ENCODE measurements at places on chromosomes 6 and 20.
A peak's percentile ranks its signal among the peaks of the same experiment; 100 is the strongest.

DNA sequence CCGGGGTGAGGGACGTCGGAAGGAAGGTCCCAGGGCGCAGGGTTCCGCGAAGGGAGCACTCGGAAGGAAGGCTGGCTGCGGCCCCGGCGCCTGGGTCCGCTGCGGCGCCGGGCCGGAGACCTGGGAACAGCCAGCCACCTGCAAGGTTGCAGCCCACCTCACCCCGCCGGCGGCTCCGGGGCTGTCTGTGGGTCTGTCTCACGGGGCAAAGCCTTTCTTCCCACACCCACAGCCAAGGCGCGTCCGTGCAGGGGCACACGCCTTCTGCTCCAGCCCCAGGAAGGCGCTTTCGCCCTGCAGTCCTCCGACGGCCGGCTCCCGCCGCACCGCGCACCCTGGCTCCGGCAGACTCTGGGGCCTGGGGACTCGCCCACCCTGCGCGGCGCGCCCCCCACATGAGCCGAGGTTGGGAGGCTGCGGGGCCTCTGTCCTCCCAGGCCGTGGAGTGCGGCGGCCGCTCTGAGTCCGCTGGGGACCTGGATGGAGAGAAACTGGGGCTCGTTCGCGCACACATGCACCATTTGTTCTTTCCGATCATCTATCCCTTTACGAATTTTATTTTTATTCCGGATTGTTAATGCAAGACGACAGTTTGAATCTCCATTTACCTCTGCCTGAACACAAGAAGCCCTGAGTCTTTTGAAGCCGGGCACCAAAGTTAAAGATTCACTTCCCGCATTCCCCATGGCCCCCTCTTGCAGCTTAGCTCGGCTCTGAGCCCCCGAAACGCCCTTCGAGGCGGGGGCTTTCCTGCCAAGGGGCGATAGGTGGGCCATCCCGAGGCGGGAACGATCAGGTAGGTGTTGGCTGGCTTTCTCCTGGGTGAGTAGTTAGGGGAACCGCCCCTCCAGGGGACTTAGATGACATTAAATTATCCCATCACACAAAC is 4.5 kb upstream of the FOXC1 start:
- DNase-seq: no peak

DNA sequence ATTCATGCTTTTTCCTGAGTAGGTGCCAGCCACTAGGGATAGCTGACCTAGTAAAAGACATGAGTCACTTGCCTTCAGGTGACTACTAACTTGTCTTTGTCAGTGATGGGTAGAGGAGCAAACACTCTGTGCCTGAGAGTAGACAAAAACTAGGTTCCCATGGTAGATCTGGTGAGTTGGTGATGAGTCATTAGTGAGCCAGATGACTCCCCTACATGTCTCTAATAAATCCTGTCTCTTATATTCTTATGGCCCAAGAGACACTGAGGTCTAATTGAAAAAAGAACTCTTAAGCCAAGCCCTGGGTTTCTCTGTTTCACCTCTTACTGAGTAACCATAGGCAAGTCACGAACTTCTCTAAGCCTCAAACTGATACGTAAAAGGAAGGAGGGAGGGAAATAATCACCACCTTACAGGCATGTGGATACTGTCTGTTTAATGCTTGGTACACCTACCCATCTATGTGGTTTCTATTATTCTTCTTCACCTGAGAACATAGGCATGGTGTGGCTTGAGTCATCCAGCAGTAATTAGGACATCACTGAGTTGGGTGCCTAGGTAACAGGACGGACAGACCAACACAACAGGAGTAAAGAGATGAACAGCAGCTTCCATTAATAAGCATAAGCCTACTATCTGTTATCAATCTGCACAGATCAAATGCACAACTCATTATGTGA is 20.3 kb downstream of the TTPAL start:
- no peak for DNase-seq

GRCh38 chr20:33693741-33694638 is 7.8 kb upstream of the E2F1 start:
- no peak for DNase-seq

DNA sequence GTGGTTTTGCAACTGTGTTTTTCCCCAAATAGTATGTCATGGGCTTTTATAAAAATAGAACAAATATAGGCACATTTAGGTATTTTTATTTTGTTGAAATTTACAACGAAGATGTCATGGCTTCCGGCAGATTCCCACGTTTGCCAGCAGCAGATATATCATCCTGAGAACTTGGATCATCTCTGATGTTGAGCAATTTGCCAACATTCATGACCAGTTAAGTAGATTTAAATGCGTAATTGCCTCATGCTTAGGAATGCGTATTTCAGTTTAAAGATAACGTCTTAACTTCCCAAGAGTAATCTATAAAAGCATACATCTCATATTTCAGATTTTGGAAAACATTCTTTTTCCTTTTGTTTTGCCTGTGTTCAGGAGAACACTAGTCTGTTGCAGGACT is 457.8 kb downstream of the QKI start:
- no peak for DNase-seq

DNA sequence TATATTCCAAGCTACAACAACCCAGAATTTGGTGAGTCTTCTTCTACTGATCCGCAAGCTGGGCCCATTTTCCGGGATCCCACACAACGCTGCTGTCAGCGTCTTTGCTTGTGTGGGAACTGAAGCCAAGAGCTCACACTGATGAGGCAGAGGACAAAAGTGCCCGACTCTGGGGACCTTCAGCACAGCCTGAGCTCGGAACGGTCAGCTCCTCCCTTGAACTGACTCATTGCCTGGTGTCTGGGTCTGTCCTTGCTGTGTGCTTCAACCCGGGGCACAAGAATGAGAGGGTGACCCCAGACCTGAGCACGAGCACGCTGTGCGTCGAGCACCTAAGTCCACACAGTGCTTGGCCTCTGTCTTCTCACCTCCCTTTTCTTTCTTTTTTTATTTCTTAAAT is 33.5 kb downstream of the DACT2 start:
- DNase-seq: no peak

- DNase-seq: peak; percentile 30
Observed at GRCh38 chr6:53066077-53066417, 843 bp downstream of the FBXO9 start.

- DNase-seq: no peak
Observed at GRCh38 chr20:39019027-39019426, 56.9 kb downstream of the DHX35 start.

Measured in activated naive CD4-positive, alpha-beta T cell treated with Interleukin-2 at 50 U/mL for 16 hours (primary cell).